ENCODE measurements at places on chromosomes 7 and 10.

DNA sequence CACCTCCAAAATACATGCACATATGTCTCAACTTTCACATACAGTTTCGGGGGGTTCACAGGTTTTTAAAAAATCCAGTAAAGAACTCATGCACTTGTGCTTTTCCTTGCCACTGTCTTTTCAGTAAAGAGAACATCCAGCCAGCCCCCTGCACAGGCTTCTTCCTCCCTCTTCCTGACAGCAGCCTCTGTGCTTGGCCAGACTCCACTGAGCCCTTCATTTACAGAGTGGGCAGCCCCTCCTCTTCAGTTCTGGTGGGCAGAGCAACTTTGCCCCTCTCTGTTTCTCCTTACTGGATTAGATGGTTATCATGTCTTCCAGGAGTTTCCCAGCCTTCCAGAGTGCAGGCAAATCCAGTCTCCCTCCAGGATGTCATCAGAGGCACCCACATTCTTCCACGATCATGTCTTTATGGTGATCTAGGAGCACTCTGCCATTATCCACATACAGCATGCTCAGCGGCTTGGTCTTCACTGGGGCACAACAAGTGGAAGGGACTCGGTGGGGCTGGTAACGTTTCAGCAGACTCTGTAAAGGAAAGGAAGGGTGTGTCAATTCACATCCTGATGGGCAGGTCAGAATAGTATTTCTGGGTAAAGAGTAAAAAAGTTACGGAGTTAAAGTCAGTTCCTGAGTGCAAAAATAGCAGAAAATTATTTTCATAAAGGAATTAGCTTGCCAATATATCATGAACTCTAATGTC lies 8.8 kb downstream of the NODAL start:
- DNase-seq: no peak

DNA sequence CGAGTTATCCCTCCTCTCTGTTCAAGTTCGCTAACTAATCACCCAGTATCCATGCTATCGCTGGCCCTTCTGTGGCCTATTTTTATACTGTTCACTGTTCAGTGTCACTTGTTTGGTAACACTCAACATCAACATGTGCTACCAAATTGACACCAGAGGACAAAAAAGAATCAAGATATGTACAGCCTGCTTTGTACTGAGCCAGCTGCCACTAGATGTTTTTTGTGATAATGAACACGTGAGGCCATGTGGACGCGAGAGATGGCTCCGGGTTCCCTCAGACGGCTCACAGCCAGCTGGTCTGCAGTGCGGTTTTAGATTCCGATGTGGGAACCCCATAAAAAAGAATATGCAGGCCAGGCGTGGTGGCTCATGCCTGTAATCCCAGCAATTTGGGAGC lies 21.2 kb downstream of the CAV1 start:
- DNase-seq: no peak

GRCh38 chr7:94069162-94069739 lies 65.1 kb upstream of the BET1 start:
- peak; percentile 64 for DNase-seq

DNA sequence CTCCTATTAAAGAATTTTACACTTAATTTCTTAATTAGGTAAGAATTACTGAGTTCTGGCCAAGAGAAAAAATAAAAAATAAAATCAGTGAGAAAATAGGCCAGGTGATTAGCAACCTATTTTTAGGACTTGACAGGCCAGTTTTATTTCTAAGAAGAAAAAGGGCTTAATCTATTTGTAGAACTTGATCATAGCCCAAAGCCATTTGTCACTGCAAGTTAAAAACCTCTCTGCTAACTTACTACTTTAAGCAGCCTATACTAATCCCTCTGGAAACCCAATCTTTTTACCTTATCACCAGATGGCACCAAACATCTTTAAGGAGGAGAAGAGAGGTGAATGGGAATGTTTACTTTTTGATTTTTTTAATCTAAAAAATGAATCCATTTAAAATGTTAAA lies 222.1 kb upstream of the RHOBTB1 start:
- DNase-seq: no peak

DNA sequence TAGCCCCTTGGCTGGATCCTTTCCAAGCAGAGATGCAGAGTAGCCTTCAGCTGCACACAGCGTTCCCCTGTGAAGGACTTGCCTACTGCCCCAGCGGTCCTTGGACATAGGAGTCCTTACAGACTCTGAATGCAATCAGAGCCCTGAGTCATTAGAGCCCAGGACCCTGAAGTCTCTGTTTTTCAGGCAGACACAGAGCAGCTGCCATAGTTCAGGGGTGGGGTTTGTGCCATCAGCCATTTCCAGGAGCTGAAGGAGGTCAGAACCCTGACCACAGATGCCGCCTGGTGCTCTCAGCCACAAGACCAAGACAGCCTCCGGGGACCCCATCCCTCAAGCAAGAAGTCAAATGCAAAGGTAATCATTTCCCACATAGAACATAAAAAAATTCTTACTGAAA lies 32.8 kb upstream of the WDFY4 start:
- DNase-seq: no peak

- no peak for DNase-seq
Observed at GRCh38 chr10:52194191-52194590, 119.9 kb upstream of the DKK1 start.

- DNase-seq: no peak
Observed at GRCh38 chr10:3006093-3006492, 61.3 kb upstream of the PFKP start.

- no peak for DNase-seq
Observed at GRCh38 chr7:116307253-116307652, 96.9 kb downstream of the TES start.

- DNase-seq: no peak
Observed at GRCh38 chr7:20327055-20327454, 3.6 kb upstream of the ITGB8 start.

GRCh38 chr7:43674559-43675436 lies 54.5 kb downstream of the COA1 start:
- DNase-seq: peak; percentile 42

- DNase-seq: peak; percentile 23
Observed at GRCh38 chr10:120573355-120573754, 116.3 kb downstream of the PLPP4 start.

- DNase-seq: no peak
Observed at GRCh38 chr10:13106387-13107045, 6.6 kb downstream of the OPTN start.

DNA sequence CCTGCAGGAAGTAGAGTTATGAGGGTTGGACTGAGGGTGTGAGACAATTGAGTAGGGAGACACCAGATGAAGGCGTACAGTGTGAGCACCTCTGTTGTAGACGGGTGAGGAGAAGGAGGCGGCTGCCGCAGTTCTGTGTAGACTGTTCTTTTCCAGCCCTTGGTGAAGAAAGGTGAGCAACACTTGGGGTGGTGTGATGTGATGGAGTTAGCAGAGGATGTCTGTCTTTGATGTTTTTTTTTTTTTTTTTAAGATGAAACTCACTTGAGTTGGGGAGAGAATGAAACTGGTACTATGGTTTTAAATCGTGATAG lies 42.8 kb upstream of the RNF216 start:
- no peak for DNase-seq

- no peak for DNase-seq
Observed at GRCh38 chr10:97028126-97028831, 157.5 kb downstream of the SLIT1 start.

GRCh38 chr10:52755297-52756062 lies 17.1 kb downstream of the MBL2 start:
- peak; percentile 83 for DNase-seq

GRCh38 chr10:498760-499435 lies 190.6 kb downstream of the DIP2C start:
- no peak for DNase-seq

GRCh38 chr7:114940220-114940619 lies 18.3 kb downstream of the MDFIC start:
- peak; percentile 42 for DNase-seq

GRCh38 chr10:125633517-125633999 lies 49.4 kb downstream of the TEX36 start:
- no peak for DNase-seq

GRCh38 chr7:36750451-36750850 lies 26.2 kb upstream of the AOAH start:
- DNase-seq: peak; percentile 56

- no peak for DNase-seq
Observed at GRCh38 chr7:2279896-2280295, 34.3 kb downstream of the SNX8 start.

DNA sequence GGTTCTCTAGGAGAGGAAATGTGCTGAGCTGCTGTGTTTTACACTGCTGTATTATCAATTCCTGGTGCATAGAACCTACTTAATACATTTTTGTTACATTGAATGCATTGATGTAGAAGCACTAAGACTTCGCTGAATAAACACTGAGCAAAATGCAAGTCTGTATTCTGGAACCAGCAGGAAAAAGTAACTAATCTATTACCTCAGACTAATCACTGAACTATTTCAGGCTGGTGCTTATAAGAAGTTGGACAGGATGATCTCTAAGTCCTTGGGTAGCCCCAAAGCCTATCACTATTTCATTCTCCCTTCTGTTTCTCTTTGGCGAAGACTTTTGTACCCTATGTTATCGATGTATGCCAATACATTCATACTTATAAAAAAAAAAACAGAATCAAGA lies 87.2 kb upstream of the LRRTM3 start:
- no peak for DNase-seq

- DNase-seq: no peak
Observed at GRCh38 chr10:67696029-67696428, at the start of gene CTNNA3. CTNNA3 (minus strand) TSS chr10:67696195.

- DNase-seq: no peak
Observed at GRCh38 chr10:126935263-126935946, 30.2 kb downstream of the DOCK1 start.

- DNase-seq: no peak
Observed at GRCh38 chr10:2282202-2282601, 544.9 kb upstream of the ADARB2 start.

GRCh38 chr7:28576656-28577055 lies 164.3 kb downstream of the CREB5 start:
- no peak for DNase-seq

DNA sequence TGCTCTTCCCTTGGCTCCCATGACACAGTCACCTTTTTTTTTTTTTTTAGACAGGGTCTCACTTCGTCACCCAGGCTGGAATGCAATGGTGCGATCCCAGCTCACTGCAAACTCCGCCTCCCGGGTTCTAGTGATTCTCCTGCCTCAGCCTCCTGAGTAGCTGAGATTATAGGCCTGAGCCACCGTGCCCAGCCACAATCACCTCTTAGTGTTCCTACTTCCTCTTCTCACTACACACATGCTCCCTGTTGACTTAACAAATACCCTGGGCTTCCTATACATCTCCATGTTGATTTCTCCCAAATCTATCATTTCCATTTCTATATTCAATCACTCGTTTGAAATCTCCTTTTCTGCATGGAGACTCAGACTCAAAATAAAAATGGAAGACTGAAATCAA lies 91.7 kb downstream of the CUBN start:
- DNase-seq: no peak

DNA sequence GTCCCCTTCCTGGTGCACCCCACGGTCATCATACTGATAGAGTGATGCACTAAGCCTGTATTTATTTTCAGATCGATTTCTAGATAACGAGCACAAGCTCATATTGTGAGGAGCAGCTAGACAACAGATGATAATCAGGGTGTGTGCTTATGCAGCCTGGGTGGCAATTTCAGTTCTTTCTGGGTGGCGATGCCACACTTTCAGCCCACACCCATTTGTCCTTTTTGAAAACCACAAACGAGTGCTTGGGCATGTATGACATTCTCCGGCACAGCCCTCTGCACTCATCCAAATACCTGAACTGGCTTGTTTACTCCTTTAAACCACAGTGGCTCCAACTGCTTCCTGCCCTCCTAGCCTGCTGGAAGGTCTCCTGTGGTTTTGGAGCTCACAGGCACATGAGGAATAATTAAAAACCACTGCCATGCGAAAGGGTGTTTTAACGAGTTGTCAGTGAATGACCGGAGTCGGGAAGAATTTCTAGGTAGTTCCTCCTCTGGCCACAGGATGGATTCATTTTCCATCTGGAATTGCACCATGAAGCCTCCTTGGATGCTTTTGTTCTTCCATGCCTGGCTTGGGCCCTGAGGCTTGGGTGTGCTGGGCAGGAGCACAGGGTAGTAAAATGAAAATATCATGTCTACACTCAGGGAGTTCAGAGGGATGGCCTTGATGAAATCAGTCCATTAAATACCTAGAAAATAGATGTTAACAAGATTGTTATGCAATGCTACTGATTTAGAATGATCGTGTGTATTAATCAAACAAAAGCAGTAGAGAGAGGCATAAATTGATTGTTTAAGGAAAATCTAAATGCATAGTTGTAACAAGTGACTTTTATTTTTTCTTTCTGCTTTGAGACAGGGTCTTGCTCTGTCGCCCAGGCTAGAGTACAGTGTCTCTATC lies 52.4 kb upstream of the ITGB1 start:
- no peak for DNase-seq

- no peak for DNase-seq
Observed at GRCh38 chr10:44260286-44260928, 124.5 kb downstream of the CXCL12 start.

GRCh38 chr10:54530299-54530698 lies 270.7 kb downstream of the PCDH15 start:
- DNase-seq: no peak

GRCh38 chr7:20786779-20787659 lies at the start of gene SP8:
SP8 (minus strand) TSS chr7:20786886; CDS start chr7:20786798, 88 bp downstream.
- DNase-seq: no peak

- DNase-seq: no peak
Observed at GRCh38 chr10:61964059-61964709, 62.7 kb downstream of the ARID5B start.

- no peak for DNase-seq
Observed at GRCh38 chr10:112232670-112233069, 49.1 kb upstream of the GPAM start.

DNA sequence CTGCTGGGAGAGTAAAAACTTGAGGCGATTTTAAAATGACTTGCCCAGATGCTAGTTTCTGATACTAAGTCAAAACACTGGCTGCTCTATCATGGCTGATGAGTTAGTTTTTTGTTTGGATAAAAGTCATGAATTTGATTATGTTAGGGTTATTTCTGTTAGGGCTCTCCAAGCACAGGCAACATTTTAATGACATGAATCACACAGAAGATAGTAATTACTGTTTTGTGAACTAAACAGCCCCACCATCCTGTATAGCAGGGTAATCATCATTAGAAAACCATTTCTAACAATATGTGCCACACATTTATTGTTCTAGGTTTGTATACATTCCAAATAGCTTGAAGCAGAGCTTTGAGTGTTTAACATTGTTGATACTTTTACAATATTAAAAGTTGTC lies 750.3 kb downstream of the ANKRD7 start:
- no peak for DNase-seq

Measured in inflammatory macrophage treated with lipopolysaccharide for 4 hours (primary cell).